AG10803 (cell line): ENCODE measurements at places on chromosomes 6 and 20.

GRCh38 chr6:3726421-3726820, 25.1 kb downstream of the PXDC1 start:
- DNase-seq: no peak

- no peak for DNase-seq
Observed at GRCh38 chr6:94600636-94601035, 976.7 kb upstream of the MANEA start.

DNA sequence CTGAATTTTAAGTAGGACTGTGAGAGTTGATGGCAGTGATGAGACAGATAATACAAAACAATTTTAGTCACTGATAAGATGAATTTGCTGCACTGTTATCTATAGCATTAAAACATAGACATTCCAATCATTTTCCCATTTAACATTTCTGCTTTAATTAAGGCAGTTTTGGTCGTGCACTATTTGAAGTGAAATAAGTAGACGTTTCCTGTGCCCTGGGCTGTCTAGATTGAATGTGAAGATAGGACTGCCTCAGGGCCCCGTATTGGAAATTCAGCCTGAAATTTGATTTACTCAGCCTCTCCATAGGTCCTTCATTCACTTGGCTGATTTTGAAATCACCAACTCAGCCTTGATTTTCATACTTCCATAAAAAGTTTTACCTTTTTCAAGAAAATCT, 48.3 kb downstream of the ARID1B start:
- no peak for DNase-seq

DNA sequence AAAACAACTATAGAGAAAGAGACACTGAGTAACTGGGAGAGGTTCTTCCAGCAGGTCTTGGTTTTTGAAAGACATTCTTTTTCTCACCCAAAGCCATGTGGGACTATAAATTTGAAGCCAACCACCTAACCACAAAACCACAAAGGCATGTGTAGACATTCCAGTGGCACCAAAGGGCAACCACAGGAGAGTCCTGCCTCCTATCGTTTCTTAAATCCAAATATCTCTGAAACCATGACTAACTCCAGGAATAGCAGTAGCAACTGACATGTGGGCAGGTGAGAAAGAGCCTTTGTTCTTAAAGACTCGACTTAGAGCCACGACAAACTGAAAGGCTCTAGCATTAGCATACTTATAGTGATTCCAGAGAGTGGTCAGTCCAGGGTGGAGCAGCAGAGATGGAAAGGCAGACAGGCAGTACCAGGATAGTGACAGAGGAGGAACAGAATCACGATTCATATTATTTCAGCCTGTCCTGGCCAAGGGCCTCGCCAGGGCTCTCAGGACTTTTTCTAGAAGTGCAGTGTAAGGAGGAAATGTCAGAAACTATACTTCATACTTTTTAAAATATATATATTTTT, 9.4 kb upstream of the COL9A1 start:
- DNase-seq: peak; percentile 82

GRCh38 chr6:31476515-31477139, 21.3 kb upstream of the MICB start:
- no peak for DNase-seq

GRCh38 chr6:82703230-82703629, 339.6 kb downstream of the TPBG start:
- no peak for DNase-seq
